ENCODE measurements at places on chromosomes 13 and 19.

DNA sequence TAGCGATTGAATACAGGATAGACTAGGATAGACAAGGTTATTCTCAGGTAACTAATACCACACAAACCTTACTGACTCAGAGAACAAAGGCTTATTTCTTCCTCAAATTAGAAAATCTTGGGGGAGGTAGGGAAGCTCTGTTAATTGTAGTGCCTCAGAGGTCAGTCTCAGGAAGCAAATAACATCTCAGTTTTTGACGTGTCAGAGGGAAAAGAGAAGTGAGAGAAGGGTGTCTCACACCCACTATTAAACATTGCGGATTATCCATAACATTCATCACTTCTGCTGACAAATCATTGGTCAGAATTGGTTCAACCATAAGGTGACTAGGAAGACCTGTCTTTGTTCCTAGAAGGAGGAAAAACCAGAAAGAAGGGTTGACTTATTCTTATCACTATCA lies 579.4 kb upstream of the MIR17HG start:
- DNase-seq: no peak

DNA sequence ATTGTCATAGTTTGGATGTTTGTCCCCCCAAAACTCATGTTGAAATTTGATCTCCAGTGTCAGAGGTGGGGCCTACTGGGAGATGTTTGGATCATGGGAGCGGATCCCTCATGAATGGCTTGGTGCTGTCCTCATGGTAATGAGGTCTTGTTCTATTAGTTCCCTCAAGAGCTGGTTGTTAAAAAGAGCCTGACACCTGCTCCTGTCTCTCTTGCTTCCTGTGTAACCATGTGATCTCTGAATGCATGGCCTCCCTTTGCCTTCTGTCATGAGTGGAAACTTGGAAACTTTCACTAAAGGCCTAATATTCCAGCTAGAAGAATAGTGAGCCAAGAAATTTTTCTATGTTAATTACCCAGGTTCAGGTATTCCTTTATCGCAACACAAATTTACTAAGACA lies 311.4 kb upstream of the ATXN8OS start:
- no peak for DNase-seq

DNA sequence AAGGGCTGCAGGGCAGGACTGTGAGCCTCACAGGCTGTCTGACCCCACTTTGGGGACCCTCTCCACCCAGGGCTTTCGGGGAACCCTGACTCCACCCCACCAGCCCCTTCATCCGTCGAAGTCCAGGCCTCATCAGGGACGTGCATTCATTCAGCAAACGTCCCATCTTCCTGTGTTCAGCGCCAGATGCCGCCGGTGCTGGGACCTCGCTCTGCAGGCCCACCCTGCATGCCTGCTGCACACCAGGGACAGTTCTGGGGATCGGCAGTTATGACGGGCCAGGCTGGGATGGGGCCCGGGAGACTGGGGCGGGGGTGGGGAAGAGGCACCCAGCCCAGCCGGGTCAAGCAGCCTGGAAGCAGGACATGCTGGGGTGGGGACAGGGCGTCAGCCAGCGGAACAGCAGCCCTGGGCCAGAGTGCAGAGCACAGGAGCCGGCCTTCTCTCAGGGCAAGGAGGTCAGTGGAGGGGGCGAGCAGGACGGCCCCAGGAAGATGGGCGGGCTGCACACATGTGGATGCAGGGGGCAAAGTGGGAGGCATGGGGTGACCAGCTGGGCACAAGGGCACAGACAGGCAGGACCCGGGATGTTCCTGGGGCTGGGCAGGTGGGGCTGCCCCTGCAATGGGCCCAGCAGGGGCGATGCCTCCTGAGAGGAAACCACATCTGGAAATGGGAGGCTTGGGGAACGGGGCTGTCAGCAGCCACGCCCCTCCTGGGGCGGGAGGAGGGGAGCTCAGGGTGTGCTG lies 5.1 kb downstream of the GAMT start:
- no peak for DNase-seq

GRCh38 chr19:9862938-9863337 lies 27.8 kb downstream of the PIN1 start:
- no peak for DNase-seq

GRCh38 chr13:50236898-50237318 lies 221.7 kb downstream of the KCNRG start:
- no peak for DNase-seq

GRCh38 chr13:49369866-49370265 lies 74.0 kb downstream of the CAB39L start:
- no peak for DNase-seq

- no peak for DNase-seq
Observed at GRCh38 chr13:111897178-111897845, 169.6 kb upstream of the SOX1 start.

GRCh38 chr19:39679791-39680168 lies 24.1 kb downstream of the LGALS16 start:
- no peak for DNase-seq

- DNase-seq: peak; percentile 71
Observed at GRCh38 chr19:45446295-45446694, 21.5 kb upstream of the FOSB start.

- no peak for DNase-seq
Observed at GRCh38 chr13:55091172-55091571, 2049.5 kb upstream of the PRR20A start.

DNA sequence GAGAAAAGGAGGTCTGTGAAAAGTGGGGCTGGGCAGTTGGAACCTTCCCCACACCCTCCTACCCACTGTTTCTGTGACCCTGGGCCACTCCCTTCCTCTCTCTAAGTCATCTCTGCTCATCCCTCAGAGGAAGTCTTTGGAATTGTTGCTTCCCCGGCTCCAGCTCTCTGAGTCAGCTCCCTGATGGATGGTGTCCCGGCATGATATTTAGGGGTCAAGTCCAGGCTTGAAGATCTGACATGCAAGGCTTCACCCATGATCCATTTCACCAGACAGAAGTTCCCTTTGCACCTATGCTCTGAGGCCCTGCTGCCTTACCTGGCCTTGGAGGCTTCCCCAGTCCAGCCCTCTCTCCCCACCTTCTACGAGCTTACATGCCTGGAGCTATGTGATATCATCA lies 13.3 kb downstream of the EXOC3L2 start:
- DNase-seq: no peak

GRCh38 chr19:56071151-56071550 lies 49.9 kb downstream of the ZNF787 start:
- peak; percentile 63 for DNase-seq

GRCh38 chr19:55179606-55180484 lies at the start of gene SYT5:
Gene SYT5, minus strand, starts transcription at chr19:55180289. Its CDS starts 1,248 bp downstream, at chr19:55179041.
- DNase-seq: peak; percentile 74

GRCh38 chr13:65756071-65756671 lies 1474.0 kb downstream of the PCDH9 start:
- no peak for DNase-seq

DNA sequence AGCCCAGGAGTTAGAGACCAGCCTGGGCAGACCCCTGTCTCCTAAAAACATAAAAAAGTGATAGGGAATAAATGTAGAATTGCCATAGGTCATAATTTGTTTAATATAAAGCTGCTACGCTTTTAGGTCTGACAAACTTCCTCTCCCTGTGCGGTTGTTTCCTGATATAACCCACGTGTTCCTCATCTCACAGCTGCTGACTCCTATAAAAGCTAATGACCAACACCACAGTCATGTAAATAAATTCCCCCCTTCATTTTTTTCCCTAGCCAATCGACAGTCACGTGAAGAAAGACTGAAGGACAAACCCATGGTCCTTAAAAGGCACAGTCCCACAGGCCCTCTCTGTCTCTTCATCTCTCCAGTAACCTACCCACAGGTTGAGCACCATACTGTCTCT lies 27.5 kb downstream of the ZNF266 start:
- DNase-seq: no peak

DNA sequence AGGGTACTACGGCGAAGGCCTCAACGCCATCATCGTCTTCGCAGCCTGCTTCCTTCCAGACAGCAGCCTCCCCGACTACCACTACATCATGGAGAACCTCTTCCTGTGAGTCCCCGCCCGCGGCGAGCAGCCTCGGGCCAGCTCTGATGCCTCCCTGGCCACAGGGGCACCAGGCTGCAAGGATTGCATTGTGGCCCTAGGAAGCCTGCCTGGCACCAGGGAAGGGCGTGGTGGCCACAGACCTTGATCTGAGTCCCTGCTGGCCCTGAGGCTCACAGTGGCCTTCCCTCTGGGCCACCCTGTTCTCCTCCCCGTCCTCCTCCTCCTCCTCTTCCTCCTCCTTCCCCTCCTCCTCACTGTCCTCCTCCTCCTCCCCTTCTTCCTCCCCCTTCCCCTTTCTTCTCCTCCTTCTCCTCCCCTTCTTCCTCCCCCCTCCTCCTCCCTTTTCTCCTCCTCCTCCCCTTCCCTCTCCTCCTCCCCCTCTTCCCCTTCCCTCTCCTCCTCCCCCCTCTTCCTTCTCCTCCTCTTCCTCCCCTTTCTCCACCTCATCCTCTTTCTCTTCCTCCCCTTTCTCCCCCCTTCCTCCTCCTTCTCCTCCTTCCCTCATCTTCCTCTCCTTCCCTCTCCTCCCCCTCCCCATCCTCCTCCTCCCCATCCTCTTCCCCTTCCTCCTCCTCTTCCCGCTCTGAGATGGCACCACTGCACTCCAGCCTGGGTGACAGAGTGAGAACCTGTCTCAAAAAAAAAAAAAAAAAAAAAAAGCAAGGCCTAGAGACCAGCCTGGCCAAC lies 24.4 kb upstream of the NMRK2 start:
- no peak for DNase-seq

DNA sequence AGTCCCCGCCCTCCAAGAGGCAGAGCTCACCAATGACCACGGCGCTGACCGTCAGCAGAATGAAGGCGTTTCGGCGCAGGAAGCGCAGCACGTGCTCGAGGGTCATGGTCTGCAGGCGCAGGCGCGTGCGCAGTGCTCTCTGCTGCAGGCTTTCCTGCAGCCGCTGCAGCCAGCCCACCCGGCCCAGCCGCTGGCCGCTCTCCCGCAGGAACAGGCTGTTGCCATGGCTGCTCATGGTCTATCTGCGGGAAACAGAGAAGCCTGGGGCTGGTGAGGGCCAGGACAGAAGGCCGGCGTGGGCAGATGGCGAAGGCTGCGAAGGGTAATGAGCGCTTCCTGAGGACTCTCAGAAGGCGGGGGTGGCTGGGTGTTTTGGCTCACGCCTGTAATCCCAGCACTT lies 7.0 kb downstream of the SLC1A6 start:
- DNase-seq: no peak

DNA sequence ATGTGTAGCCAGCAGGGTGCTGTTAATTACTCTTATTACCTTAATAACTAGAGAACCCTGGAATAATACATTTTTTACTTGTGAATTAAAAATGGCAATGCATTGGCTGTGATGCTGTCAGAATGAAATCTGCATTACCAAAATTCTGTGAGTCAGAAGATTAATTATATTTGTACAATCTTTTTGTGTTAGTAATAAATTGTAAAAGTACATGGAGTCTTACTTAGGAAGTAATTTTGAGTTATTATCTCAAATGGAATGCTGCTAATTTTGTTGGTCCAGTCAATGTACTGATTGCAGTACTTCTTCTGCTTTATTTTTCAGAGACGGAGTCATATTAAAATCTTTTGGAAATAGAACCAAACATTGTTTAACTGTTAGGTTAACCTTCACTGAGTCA lies 152.0 kb upstream of the SLC10A2 start:
- no peak for DNase-seq

GRCh38 chr19:48635263-48635965 lies 1.8 kb downstream of the DBP start:
- peak; percentile 79 for DNase-seq

Data from GM23338 (cell line).